T-helper 17 cell (primary cell): ENCODE measurements at places on chromosomes 7 and 10. TPM values are rescaled to one million over a fixed set of nuclear protein-coding genes. Genes with fewer than 3 reads are reported as not detected.

ENTPD1 gene
- 5.4 TPM for total RNA-seq

SPDYE2 gene
- 0.55 TPM for total RNA-seq

PIP gene
- total RNA-seq, result not detected

ITGA8 gene
- total RNA-seq, result not detected

C10orf95 gene
- 0.50 TPM for total RNA-seq

IL2RA gene
- 51.7 TPM for total RNA-seq

GRCh38 chr7:7761340-7761973 lies 43.0 kb upstream of the RPA3 start:
- H3K4me1 ChIP-seq, result peaks cover 40% of the 10 kb centered on the region
- no peak for DNase-seq
- H3K36me3 ChIP-seq, result no peaks in the 10 kb centered on the region
- no peaks in the 10 kb centered on the region for H3K27me3 ChIP-seq
- H3K4me3 ChIP-seq, result peak overlapping the region; percentile 88

GRCh38 chr7:108055611-108056021 lies 52.7 kb upstream of the LAMB1 start:
- H3K36me3 ChIP-seq, result no peaks in the 10 kb centered on the region
- H3K4me1 ChIP-seq, result peaks cover 2% of the 10 kb centered on the region
- H3K27me3 ChIP-seq, result peaks cover 39% of the 10 kb centered on the region
- no peak overlapping the region for H3K27ac ChIP-seq
- no peak overlapping the region for H3K4me3 ChIP-seq
- DNase-seq, result no peak

DNA sequence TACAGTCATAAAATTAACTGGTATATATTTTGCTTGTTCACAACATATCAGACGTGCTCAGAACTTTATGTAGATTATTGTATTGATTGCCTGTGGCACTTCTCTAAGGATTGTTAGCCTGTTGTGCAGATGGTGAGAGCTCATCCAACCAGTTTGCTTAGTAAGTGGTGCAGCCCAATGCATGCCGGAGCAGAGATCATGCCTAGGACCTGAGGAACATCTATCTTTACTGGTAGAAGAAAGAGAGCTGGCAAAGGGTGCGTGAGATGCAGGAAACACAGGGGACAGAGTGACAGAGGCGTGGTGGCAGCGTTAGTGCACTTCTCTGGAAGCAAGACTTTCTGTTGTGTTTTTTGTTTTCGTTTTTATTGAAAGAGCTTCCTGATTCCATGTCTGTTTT lies 35.9 kb downstream of the CCM2 start:
- no peak for DNase-seq
- H3K36me3 ChIP-seq, result peaks cover 8% of the 10 kb centered on the region
- H3K27me3 ChIP-seq, result no peaks in the 10 kb centered on the region
- H3K4me3 ChIP-seq, result peak overlapping the region; percentile 95

DNA sequence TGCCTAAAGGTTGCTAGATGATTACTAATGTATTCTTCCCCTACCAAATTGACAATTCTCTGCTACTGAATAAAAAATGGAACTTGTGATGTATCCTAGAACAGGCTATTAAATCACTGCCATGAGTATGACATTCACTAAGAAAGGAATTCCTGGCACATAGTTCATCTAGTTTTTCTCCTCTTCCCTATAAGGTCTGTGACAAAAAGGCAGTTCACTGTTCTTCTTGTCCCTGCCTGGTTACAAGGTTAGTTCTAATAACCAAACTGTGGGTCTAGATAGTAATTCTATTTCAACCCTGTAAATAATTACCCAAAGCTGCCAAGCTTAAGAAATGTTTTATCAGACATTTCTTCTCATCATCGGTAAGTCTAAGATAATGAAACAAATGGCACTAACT lies 245.6 kb downstream of the BICC1 start:
- H3K27ac ChIP-seq, result no peak overlapping the region
- H3K4me1 ChIP-seq, result peaks cover 7% of the 10 kb centered on the region
- H3K36me3 ChIP-seq, result peaks cover 4% of the 10 kb centered on the region
- H3K27me3 ChIP-seq, result peaks cover 34% of the 10 kb centered on the region
- no peak for DNase-seq

DNA sequence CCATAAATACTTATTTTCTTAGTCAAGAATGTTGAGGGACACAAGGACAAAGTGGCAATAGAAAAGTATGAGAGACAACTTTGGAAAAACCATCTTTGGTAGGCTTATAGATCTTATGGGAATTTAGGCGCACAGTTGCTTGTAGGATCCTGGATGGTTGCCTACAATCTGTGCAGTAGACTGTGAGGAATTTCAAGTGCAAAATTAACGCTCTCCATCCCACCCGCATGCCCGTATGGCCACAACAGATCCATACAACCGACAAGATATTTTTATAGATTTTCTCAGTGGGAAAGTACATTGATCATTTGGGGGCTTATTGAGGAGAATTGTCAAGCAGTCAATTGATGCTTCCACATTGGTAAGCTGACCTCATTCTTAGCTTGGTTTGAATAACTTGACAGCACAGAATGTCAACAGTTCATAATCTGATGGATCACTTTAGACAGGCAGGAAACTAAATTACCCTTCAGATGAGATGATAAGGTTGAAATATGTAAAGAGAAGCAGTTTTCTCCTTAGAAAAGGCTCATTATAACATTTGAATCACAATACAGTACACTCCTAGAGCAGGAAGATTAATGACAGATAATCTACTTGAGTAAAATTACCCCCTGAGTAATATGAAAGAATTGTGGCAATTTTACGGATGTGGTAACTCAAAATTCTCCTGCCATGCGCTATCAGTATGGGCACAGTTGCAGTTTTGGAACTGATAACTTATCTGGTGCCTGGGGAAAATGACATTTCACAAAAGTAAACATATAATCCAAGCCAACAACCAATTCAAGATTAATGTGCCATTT lies 479.7 kb downstream of the KIF20B start:
- no peaks in the 10 kb centered on the region for H3K36me3 ChIP-seq
- H3K4me1 ChIP-seq, result no peaks in the 10 kb centered on the region
- H3K4me3 ChIP-seq, result no peak overlapping the region
- no peak overlapping the region for H3K27ac ChIP-seq
- H3K27me3 ChIP-seq, result no peaks in the 10 kb centered on the region

DNA sequence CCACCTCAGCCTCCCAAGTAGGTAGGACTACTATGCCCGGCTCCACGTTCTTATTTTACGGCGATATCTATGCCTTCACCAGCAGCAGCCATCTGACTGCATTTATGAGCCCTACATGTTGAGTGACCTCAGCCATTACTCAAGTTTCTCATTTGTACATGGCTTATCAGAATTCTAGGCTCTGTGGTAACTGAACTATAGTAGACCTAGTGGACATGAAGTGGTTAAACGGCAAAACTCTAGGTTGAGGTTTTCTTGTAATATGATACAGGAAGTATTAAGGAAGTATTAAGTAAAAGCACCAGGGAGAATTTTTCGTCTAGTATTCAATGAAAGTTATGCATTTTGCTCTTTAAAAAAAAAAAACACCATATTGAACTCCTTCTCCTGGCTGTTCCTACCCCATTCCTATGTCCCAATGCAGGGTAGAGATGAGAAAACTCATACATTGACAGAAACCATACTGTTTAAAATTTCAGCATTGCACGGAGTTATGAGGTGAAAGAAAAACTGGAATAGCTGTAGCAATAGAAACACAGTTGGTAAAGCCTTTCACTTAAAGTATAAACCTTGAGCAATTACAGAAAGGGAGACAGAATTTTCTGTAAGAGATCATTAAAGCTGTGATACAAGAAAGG lies 39.8 kb upstream of the EPC1 start:
- no peak overlapping the region for H3K27ac ChIP-seq
- H3K4me3 ChIP-seq, result no peak overlapping the region
- DNase-seq, result no peak
- peaks cover 8% of the 10 kb centered on the region for H3K4me1 ChIP-seq
- H3K36me3 ChIP-seq, result no peaks in the 10 kb centered on the region
- H3K27me3 ChIP-seq, result no peaks in the 10 kb centered on the region

DNA sequence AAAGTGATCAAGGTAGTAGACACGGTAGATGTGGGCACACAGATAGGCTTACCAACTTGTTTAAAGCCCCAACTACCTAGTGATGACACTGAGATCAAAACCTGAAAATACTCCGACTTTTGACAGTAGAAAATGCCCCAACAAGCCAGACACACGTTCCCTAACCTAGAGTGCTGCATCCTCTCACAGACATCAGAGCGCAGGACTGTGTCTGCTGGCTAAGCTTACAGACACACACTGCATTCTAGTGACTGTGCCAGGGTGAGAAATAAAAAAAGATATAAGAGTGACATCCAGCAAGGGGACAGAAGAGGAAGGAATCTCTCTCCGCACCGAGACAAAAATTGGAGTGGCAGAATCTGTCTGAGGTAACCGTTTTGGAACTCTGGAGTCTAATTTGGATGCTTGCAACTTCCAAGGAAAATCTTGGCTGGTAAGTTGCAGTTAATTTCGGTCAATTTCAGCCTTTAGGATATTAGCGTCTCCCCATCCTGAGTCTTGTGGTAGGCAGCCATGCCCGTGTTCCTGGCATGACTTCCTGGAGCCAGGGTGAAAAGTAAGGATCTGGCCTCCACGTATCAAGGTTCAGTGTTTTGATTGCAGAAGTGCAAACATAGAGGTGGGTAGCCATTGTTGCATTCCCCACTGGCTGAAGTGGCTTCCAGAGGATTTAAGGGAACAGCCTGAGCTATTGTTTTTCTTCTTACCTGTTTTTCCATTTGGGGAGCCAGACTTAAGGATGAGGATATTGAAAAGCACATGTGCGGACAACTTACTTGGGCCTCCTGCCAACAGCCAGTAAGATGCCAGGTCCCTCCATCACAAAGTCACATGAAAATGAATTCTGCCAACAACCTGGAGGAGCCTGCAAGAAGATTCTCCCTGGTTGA lies 124.1 kb downstream of the SMURF1 start:
- H3K4me3 ChIP-seq, result no peak overlapping the region
- peaks cover 23% of the 10 kb centered on the region for H3K4me1 ChIP-seq
- peaks cover 6% of the 10 kb centered on the region for H3K36me3 ChIP-seq
- no peaks in the 10 kb centered on the region for H3K27me3 ChIP-seq
- H3K27ac ChIP-seq, result peak overlapping the region; percentile 67
- no peak for DNase-seq

- DNase-seq, result no peak
- H3K36me3 ChIP-seq, result no peaks in the 10 kb centered on the region
- no peak overlapping the region for H3K27ac ChIP-seq
- no peak overlapping the region for H3K4me3 ChIP-seq
- peaks cover 7% of the 10 kb centered on the region for H3K4me1 ChIP-seq
Measured at GRCh38 chr10:88693392-88694020, 12.5 kb upstream of the LIPK start.

DNA sequence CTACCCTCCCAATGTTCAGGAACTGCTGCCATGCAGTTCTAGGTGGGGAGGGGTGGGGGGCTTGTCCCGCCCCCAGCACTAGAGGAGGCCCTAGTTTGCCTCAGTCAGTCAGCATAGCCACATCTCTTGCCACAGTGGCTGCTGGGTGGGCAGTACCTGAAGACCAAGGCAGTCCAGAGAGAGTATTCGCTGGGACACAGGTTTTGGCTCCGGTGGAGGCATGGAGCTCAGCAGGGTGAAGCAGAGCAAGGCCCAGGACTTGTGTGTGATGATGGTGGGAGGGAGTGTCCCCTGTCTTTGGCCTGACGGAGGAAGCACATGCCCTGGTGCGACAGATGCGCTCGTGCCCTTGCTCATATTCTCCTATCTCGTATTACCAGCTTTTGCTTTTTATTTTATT lies 24.7 kb upstream of the ZCCHC24 start:
- H3K4me3 ChIP-seq, result no peak overlapping the region
- H3K27ac ChIP-seq, result no peak overlapping the region
- H3K27me3 ChIP-seq, result peaks cover 32% of the 10 kb centered on the region
- DNase-seq, result no peak

DNA sequence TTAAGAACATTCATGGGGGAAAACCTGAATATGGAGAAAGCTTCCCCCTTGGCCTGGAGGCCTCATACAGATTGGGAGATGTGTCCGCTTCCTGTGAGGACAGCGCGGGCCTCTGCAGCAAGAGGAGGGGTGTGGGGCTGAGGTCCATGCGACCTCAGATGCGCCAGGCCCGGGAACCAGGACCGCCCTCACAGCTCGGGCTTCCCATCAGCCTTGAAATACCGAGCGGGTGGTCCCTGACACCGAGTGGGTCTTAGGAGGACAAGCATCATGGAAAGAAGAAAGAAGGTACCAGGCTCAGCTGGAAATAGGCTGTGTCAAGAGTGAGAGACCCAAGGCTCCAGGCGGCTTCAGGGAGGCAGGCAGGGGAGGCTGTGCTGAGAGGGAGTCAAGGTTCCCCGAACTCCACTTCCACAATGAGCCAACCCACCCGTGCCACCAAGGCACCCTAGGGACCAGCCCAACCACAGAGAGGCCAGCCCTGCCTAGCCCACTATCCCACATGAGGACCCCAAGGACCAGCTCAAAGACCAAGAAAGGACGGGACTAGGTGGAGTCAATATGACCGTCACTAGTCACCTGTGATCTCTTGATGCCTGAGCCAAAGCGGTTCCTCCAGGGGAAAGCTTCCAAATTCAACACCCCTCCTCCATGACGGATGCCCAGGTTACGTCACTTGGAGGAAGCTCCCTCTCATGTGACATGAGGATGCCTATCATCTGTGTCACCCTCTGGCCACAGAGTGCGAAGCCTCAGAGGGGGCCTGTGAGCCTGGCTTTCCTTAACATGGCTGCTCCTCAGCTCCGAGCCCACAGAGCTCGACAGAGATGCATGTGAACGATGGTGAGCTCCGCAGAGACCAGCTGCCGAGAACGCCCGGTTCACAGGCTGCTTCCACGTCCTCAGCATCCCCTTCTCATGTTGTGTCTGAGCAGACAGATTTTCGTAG lies 103.7 kb downstream of the TCERG1L start:
- no peaks in the 10 kb centered on the region for H3K27me3 ChIP-seq
- no peaks in the 10 kb centered on the region for H3K4me1 ChIP-seq
- no peak overlapping the region for H3K4me3 ChIP-seq
- no peak overlapping the region for H3K27ac ChIP-seq
- no peak for DNase-seq
- no peaks in the 10 kb centered on the region for H3K36me3 ChIP-seq

DNA sequence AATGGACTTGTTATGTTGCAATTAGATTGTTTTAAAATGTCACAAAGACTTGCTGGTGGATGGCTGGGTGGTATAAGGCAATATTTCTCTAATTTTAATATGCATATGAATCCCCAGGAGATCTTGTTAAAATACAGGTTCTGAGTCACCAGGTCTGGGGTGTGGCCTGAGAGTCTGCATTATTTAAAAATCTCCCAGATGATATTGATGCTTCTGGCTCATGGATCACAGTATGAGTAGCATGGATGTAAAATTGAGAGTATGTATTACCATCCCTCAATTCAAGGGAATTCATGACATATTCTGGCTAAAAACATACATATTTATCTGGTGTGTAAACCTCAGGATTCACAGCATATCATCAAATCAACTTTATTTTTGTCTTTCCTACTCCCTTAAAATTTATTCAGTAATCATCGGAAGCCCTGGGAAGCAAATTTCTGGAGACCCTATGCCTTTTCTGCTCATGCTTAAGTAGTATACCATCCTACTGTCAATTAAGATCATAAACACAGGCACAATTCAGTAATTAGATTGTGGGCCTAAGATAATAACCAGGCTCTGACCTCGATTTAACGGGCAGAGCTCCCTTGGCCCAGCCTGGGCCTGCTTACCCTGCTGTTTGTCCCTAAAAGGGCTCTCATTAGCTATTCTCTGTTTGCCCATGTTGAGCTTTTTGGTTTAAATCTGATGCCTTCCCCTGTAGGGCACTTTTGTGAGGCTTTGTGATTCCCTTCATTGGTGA lies 29.6 kb upstream of the ICA1 start:
- peaks cover 63% of the 10 kb centered on the region for H3K27me3 ChIP-seq
- H3K27ac ChIP-seq, result no peak overlapping the region
- H3K36me3 ChIP-seq, result no peaks in the 10 kb centered on the region
